ENCODE measurements at places on chromosomes 1 and 21.

GRCh38 chr1:78651241-78651640 lies 1.6 kb downstream of the IFI44 start:
- DNase-seq: no peak

DNA sequence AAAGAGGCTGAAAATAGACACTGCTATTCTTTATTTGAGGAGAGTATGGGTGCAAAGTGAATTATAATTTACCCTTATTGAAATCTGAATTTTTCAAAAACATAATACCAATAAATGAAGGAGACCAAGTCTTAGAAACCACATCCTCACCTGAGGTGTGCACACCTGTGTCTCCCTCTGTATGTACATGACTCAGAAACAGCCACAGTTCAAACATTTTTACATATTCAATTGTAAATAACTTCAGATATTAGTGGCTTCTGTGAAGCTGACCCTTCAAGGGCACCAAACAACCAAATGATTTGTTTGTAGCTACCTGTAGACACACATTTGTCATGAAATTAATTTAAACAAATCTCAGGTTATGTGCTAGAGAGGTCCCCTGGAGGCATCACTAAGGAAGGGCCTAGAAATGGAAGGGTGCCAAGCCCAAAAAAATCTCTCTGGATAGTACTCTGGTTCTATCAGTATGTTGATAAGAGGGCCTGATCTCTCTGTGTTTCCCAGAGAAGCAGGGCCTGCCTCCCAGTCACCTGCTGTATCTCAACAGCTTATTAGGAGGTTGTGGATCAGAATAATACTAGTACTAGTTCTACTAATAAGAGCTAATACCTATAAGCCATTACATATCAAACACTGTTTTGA lies 28.1 kb downstream of the ERI3 start:
- DNase-seq: no peak

DNA sequence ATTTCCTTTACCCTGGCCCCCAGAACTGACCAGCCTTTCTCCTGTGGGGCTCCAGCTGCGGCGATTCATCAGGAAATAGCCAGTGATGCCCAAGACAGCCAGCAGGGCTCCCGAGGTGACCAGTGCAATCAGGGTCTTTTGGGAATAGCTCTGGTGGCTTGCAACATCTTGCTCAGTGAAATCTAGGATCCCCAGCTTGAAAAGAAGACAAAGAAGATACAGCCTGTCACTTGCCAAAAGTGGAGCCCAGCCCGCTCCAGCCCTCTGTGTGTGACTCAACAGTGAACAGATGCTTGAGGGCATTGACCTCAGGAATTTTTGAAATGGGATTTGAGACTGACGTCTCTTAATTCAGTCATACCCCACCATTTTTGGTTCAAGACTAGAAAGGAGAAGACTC lies 22.3 kb downstream of the CD34 start:
- peak; percentile 12 for DNase-seq

GRCh38 chr1:18996548-18997177 lies 40.2 kb upstream of the IFFO2 start:
- DNase-seq: no peak

DNA sequence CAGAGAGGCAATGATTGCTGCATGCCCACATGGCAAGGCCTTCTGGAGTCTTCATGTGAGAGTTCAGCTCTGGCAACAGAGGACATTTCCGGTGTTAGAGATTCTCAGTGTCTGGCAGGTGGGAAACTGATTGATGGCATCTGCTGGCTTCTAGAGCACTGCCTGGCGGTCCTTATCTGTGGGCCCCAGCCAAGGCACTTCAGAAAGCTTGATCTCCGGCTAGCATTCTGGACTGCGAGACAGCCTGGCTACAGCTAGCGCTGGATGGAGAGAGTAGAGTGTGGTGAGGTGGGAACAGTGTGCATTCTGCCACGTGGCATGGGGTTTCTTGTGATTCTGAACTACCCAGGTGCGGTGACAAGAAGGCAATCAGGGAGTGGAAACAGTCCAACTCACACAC lies 9.4 kb downstream of the ZNF678 start:
- no peak for DNase-seq

All from amniotic stem cell (primary cell).